ENCODE measurements at places on chromosomes 13 and 19.

GRCh38 chr19:38596057-38596981 lies 21.4 kb downstream of the MAP4K1 start:
- H3K36me3 ChIP-seq: no peaks in the 10 kb centered on the region
- H3K4me3 ChIP-seq: no peak overlapping the region
- no peaks in the 10 kb centered on the region for H3K4me1 ChIP-seq
- DNase-seq: peak; percentile 59

DNA sequence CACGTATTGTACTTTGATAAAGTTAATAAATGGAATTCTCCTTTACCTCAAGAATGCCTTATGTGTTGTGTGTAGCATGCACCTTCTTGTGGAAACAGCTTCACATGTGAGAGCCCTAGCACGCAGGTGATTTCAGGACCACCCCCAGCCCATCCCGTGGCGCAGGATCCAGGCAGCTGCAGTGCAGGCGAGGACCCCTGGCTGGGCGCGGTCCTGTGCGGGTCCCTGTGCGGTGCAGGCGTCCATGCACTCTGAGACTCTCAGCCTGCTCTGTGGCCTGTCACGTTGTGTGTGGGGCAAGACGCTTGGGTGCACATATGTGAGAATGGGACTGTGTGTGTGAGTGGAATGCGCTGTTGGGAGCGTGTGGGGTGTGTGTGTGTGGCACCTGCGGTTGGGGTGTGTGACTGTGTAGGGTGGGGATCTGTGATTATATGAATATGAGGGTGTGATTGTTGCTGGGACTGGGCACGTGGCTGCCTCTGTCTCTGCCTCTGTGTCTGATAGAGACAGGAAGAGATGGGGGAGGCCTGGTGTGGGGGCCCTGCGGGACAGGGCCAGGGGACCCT lies 30.8 kb downstream of the WTIP start:
- H3K27me3 ChIP-seq: no peaks in the 10 kb centered on the region
- H3K36me3 ChIP-seq: no peaks in the 10 kb centered on the region
- no peak for DNase-seq
- H3K4me3 ChIP-seq: no peak overlapping the region

DNA sequence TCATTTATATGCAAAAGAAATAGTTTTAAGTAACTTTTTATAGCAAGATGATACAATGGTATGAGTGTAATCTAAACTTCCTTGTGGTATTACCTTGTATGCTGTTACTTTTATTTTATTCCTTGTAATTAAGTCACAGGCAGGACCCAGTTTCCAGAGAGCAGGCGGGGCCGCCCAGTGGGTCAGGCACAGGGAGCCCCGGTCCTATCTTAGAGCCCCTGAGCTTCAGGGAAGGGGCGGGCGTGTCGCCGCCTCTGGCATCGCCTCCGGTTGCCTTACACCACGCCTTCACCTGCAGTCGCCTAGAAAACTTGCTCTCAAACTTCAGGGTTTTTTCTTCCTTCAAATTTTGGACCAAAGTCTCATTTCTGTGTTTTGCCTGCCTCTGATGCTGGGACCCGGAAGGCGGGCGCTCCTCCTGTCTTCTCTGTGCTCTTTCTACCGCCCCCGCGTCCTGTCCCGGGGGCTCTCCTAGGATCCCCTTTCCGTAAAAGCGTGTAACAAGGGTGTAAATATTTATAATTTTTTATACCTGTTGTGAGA lies 10.2 kb downstream of the PLPPR3 start:
- H3K27ac ChIP-seq: no peak overlapping the region
- peaks cover 55% of the 10 kb centered on the region for H3K36me3 ChIP-seq
- no peak overlapping the region for H3K4me3 ChIP-seq
- DNase-seq: peak; percentile 88

GRCh38 chr13:102680842-102681740 lies 13.8 kb downstream of the METTL21C start:
- DNase-seq: no peak
- peaks cover 3% of the 10 kb centered on the region for H3K27me3 ChIP-seq
- no peak overlapping the region for H3K27ac ChIP-seq

DNA sequence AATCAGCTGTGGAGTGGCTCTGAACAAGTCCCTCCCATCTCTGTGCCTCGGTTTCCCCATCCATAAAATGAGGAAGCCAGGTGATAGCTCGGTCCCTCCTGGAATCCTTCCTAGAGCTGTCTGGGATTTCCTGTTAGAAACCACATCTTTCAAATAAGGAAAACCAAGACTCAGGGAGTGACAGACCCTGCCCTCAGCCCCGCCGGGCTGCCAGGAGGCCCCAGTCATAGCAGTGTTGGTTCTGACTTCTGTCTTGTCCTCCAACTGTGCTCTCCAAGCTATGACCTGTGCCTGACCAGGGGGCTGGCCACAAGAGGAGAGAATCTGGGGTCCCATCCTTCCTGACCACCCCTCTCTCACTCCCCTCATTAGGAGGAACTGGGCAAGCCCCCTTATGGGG lies 1.1 kb upstream of the SHD start:
- peaks cover 29% of the 10 kb centered on the region for H3K27me3 ChIP-seq
- DNase-seq: peak; percentile 68
- no peak overlapping the region for H3K4me3 ChIP-seq
- no peak overlapping the region for H3K27ac ChIP-seq
- H3K4me1 ChIP-seq: no peaks in the 10 kb centered on the region

DNA sequence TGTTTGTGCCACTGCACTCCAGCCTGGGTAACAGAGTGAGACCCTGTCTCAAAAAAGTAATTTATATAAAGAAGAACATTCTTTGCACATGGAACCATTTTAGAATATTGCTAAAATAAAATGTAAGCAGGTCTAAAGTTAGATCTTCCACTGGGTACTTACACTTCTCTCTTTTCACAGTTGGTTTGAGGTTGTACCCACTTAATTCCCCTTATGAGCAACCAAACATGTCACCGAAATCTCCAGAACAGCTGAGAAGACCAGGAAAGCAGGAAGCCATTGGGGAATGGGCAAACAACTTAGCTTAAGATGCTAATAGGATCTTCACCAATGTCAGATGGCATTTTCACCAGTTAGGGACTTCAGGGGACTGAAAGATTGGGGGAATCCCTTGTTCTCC lies 18.8 kb downstream of the NLRP4 start:
- H3K27me3 ChIP-seq: no peaks in the 10 kb centered on the region
- no peaks in the 10 kb centered on the region for H3K36me3 ChIP-seq
- H3K4me3 ChIP-seq: no peak overlapping the region
- H3K4me1 ChIP-seq: no peaks in the 10 kb centered on the region

- H3K4me1 ChIP-seq: peaks cover 4% of the 10 kb centered on the region
- peak overlapping the region; percentile 51 for H3K4me3 ChIP-seq
- peak; percentile 100 for DNase-seq
- H3K27ac ChIP-seq: no peak overlapping the region
Observed at GRCh38 chr19:17289489-17289888, 7.8 kb downstream of the ANKLE1 start.

- H3K4me3 ChIP-seq: no peak overlapping the region
- peak; percentile 67 for DNase-seq
- no peaks in the 10 kb centered on the region for H3K4me1 ChIP-seq
- peaks cover 4% of the 10 kb centered on the region for H3K36me3 ChIP-seq
Observed at GRCh38 chr19:33462112-33462791, 59.3 kb downstream of the PEPD start.

GRCh38 chr13:70310396-70311119 lies 202.3 kb upstream of the KLHL1 start:
- DNase-seq: no peak
- no peak overlapping the region for H3K27ac ChIP-seq
- no peaks in the 10 kb centered on the region for H3K27me3 ChIP-seq
- no peaks in the 10 kb centered on the region for H3K36me3 ChIP-seq
- no peaks in the 10 kb centered on the region for H3K4me1 ChIP-seq

GRCh38 chr13:77516342-77516789 lies 19.1 kb upstream of the SCEL start:
- H3K4me3 ChIP-seq: no peak overlapping the region
- no peak overlapping the region for H3K27ac ChIP-seq
- peak; percentile 45 for DNase-seq
- H3K4me1 ChIP-seq: peaks cover 11% of the 10 kb centered on the region
- no peaks in the 10 kb centered on the region for H3K27me3 ChIP-seq

GRCh38 chr13:85377783-85378182 lies 421.4 kb downstream of the SLITRK6 start:
- no peak overlapping the region for H3K4me3 ChIP-seq
- no peaks in the 10 kb centered on the region for H3K27me3 ChIP-seq
- no peaks in the 10 kb centered on the region for H3K4me1 ChIP-seq
- no peak overlapping the region for H3K27ac ChIP-seq

GRCh38 chr19:51681286-51681941 lies 11.7 kb upstream of the SPACA6 start:
- peaks cover 6% of the 10 kb centered on the region for H3K4me1 ChIP-seq
- no peaks in the 10 kb centered on the region for H3K36me3 ChIP-seq
- peaks cover 7% of the 10 kb centered on the region for H3K27me3 ChIP-seq
- DNase-seq: no peak
- no peak overlapping the region for H3K27ac ChIP-seq
